ENCODE measurements at places on chromosomes 2 and 18.

GRCh38 chr18:32271672-32272208, 81.9 kb downstream of the MEP1B start:
- no peak for ATAC-seq

GRCh38 chr2:18889565-18890332, 300.4 kb upstream of the NT5C1B start:
- no peak for ATAC-seq

- no peak for ATAC-seq
Observed at GRCh38 chr2:7045601-7046590, 128.7 kb downstream of the RNF144A start.

DNA sequence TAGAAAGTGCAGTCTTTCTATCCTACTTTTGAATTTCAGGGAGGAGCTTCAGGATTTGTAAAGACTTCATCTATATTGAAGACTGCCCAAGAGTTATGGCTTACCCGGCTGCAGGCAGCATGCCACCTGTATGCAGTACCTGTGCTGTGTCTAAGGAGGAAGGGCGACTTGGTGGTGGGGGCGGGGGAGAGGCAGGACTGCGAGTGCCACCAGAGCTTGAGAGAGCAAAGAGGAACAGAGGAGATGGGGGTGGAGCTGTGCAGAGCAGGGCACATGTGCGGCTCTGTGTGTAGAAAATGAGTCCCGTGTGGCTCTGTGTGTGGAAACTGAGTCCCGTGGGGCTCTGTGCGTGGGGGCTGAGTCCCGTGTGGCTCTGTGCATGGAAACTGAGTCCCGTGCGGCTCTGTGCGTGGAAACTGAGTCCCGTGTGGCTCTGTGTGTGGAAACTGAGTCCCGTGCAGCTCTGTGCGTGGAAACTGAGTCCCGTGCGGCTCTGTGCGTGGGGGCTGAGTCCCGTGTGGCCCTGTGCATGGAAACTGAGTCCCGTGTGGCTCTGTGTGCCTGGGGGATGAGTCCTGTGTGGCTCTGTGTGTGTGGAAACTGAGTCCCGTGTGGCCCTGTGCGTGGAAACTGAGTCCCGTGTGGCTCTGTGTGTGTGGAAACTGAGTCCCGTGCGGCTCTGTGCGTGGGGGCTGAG, 43.2 kb downstream of the LDLRAD4 start:
- ATAC-seq: no peak

- ATAC-seq: no peak
Observed at GRCh38 chr18:58378411-58379379, 250.2 kb downstream of the ALPK2 start.

GRCh38 chr2:25257931-25258846, 83.5 kb downstream of the DNMT3A start:
- ATAC-seq: no peak

DNA sequence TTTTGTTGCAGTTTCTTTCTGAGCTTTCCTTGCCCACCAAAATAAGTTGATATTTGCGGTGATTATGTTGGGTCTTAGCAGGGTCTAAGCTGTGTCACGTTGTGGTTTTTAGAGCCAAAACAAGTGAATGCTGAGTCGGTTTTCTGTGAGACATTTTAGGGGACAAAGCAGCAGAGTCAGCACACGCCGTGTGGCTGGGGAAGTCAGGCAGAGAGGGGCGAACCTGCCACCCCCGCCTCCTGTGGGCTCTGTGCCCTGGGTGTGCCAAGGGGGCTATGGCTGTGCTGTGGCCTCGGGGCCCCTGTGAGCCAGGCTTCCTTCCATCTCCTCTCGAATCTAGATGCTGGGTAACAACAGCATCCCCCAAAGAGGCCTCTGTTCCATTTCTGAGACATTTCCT, 30.8 kb upstream of the TMEM87B start:
- no peak for ATAC-seq
